Left kidney (tissue), 8 donors: ENCODE measurements at places on chromosomes 16 and 17.

GRCh38 chr16:9755081-9755480 is 427.1 kb downstream of the GRIN2A start:
- no peak for DNase-seq

DNA sequence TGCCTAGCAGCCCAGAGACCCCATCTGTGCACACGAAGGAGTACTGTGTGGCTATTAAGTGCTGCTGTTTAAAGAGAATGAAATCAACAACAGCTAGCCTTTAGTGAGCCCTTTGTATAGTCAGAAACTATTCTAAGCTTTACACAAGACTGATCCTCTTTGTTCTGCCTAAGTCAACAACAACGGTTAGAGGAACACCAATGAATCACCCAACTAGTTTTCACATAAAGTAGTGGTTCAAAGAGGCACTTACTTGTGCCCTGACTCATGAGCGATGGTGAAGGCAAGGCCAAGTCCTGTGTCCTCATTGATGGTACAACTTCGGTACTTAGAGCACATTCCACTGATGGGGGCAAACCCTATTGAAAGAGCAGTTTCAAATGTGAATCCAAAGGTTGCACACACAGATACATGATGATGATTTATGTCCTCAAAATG is 75.8 kb downstream of the ADAMTS18 start:
- DNase-seq, result no peak

DNA sequence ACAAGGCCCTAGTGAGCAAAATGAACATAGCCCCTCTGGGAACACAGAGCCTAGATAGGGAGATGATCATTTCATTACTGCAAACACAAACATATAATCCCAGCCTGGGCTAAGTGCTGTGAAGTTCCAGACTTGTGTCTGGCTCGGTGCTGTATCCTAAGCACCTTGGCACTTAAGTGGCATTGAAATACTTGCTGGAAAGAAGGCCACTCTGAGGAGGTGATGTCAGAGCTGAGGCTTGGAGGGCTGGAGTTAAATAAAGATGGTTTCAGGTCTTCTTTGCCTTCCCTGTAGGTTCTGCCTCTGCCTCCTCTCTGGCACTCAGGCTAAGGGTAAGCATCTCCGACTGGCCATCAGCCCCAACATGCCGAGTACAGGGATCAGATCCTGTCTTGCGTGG is 2.4 kb upstream of the CACNA1G start:
- DNase-seq, result no peak

DNA sequence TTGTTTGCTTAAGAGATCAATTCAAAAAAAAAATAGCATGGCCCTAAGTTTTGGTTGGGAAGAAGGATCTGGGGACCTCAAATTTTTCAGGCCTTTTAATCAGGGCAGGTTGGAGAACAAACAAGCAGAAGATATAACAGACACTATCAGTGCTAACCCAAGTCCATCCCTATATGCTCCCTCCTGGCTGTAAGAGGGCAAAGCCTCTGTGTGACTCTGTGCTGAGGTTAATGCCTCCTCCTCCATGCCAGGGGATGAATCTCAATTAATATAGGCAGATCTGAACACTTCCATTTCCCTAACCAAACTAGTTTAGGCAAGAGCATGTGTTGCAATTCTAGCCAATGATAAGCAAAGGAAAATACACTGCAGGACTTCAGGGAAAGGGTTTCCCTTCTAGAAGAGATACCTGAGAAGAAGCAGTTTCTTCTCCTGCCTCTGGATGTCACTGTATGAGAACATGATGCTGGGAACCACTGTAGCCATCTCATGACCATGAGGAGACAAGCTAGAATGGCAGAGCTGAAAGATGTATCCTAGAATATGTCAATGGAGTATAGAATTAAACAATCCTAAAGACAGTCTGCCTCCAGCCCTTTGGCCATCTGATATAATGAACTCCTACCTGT is 76.0 kb downstream of the CHD9NB start:
- DNase-seq, result no peak
